ENCODE measurements at places on chromosomes 3 and 15.

GRCh38 chr15:72887376-72887775 lies 103.8 kb upstream of the ADPGK start:
- DNase-seq = no peak

GRCh38 chr3:103295974-103296570 lies 861.3 kb downstream of the ZPLD1 start:
- DNase-seq = peak; percentile 2

DNA sequence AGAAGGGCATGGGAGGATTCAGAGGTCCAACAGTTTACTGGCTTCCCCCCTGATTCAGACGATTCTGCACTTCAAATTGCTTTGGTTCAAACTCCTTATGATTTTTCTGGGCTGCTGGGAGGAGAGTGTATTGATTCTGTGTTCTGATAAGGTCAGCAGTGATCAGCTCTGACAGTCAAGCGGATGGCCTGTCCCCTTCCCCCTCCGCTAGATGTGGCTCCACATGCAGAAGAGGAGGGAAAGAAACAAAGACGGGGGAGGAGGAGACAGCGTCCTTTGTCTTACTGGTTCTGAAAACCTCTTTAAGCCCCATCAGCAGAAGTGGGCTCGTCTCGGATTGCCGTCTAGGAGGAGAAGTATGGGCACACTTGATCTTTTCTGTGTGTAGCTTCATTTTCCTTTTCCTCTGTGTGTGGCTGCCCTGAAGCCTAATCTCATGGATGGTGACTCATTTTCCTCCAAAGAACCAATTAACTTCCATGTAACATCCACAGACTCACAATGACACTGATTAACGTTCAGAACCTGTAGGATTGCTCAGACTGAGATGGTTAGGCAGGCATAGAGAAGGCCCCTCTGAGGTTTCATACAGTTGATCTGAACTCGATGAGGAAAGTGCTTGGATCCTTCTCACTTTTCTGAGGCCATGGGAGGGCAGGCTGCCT lies 162.4 kb upstream of the PPP2R3A start:
- no peak for DNase-seq

DNA sequence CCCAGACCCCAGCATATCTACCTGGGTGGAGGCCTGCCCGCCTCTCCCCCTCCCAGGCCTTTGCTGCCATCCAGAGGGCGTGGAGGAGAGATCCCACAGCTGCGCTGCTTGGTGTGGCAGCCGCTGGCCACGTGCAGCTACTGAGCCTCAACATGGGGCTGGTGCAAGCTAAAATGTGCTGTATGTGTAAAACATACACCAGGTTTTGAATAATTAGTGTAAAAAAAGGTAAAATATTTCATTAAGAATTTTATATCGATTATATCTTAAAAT lies 95.8 kb downstream of the SEC22A start:
- no peak for DNase-seq

GRCh38 chr3:177676947-177677587 lies 479.8 kb upstream of the TBL1XR1 start:
- DNase-seq = peak; percentile 58

GRCh38 chr15:60975952-60976351 lies 253.2 kb downstream of the RORA start:
- DNase-seq = no peak

DNA sequence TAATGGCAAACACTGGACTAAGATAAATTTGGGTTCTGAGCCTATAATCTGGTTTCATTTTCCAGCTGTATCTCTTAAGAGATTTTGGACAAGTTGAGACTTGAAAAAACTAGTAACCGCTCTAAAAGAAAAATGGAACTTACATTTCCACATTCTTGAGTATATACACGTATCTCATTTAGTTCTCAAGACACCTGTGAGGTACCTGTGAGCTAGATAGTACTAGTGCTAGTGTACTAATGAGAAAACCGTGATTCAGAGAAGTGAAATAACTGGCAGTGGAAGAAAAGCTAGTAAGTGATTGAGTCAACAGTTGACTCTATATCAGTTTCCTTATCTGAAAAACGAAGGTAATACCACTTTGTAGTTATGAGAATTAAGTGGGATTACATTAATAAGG lies 62.2 kb upstream of the PAQR5 start:
- no peak for DNase-seq

DNA sequence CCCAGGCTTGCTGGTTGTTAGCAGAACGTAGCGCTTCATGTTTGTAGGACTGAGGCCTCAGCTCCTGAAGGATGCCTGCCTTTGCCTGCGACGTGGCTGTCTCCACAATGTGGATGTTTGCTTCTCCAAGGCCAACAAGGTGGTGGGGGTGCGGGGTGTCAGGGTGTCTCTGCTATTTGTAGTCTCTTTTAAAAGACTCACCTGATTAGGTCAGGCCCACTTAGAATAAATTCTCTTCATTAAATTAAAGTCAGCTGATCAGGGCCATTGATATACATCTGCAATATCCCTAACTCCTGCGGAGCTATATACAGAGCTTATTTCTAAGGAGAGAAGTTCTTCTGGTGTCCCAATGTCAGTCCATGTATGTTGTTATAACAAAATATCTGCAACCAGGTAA lies 44.8 kb downstream of the PTPRG start:
- no peak for DNase-seq

GRCh38 chr15:28260317-28260716 lies 61.7 kb downstream of the HERC2 start:
- DNase-seq = no peak

GRCh38 chr15:93042691-93043378 lies 46.2 kb downstream of the RGMA start:
- no peak for DNase-seq

DNA sequence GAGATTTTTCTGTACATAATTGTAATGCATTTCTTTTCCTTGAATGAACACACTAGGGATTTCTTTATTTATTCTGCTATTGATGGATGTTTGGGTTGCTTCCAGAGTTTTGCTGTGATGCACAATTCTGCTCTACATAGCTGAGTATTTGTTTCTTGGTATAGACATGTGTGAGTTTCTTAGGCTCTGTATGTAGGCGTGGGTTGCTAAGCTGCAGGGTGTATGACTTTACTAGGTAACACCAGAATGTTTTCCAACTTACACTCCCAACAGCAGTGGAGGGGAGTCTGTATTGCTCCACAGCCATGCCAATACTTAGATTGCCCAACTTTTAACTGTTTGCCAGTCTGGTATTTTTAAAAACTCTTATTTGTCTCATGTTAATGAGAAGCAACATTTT lies 155.5 kb upstream of the TNIK start:
- no peak for DNase-seq

DNA sequence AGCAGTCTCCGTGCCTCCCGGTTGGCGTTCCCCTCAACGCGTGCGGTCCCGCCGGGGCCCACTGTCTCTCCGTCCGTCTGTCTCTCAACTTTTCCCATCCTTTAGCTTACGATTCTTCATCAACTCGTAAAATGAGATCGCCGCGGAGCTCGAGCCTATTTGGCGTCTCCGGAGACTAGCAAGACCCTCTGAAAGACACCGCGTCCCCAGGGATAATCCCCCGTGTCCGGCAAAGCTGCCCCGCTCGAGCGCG lies 3.4 kb downstream of the GATA2 start:
- no peak for DNase-seq

GRCh38 chr3:37670961-37671483 lies 190.7 kb upstream of the CTDSPL start:
- DNase-seq = no peak

DNA sequence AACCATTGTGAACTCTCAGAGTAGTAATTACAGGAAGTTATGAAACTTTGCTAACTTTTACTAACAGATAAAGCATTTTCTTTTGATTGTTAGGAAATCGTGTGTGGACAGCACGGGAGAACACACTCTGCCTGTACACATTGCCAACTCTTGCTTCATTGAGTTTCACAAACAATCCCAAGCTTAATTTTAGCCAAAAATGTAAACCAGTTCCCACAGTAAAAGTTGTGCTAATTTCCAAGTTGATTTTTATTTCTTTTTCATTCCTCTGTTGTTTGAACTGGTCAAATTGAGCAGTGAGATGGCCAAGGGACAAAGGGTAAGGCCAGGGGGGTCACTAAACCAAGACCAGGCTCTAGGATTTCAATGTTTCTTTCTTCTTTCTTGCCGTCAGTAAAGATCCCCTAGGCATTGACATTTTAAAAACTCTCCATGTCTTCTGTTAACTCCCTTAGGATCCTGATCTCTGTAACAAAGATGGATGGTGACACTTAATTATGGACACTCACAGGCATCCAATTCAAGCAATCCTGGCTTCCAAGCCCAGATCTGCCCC lies 414.9 kb downstream of the RBMS3 start:
- DNase-seq = peak; percentile 41

- DNase-seq = no peak
Measured at GRCh38 chr15:35605764-35606449, 59.9 kb upstream of the DPH6 start.

Measured in HuH-7 (cell line).